SW 1271 (cell line): ENCODE measurements at places on chromosomes 1 and 21.

DNA sequence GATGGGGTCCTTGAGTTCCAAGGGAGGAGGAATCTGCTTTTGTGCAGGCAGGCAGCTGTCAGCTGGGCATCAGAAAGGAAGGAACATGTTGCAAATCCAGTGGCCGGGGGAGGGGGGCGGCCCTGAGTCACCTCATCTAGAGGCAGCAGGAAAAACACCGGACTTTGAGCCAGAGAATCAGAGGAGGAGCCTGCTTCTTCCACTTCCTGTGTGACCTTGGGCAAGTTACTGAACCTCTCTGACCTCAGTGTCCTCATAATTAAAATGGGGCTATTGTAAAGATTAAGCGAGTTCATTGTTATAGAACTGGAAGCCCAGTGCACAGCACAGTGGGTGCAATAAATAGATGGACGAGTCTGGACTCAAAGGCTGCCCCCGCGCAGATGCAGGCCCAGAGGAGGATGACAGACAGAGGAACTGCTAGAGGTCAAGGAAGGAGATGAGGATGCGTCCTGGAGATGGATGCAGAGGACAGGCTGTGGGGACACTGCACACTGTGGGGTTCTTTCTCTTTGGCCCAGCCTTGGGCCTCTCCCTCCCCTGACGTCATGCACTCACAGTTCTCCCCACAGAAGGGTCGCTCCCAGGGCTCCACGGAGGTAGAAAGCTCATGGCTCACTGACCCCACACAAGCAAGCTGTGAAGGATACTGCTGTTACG is 714.3 kb downstream of the MATN1 start:
- DNase-seq, result no peak

GRCh38 chr1:184986250-184986649 is 11.9 kb upstream of the NIBAN1 start:
- no peak for DNase-seq

DNA sequence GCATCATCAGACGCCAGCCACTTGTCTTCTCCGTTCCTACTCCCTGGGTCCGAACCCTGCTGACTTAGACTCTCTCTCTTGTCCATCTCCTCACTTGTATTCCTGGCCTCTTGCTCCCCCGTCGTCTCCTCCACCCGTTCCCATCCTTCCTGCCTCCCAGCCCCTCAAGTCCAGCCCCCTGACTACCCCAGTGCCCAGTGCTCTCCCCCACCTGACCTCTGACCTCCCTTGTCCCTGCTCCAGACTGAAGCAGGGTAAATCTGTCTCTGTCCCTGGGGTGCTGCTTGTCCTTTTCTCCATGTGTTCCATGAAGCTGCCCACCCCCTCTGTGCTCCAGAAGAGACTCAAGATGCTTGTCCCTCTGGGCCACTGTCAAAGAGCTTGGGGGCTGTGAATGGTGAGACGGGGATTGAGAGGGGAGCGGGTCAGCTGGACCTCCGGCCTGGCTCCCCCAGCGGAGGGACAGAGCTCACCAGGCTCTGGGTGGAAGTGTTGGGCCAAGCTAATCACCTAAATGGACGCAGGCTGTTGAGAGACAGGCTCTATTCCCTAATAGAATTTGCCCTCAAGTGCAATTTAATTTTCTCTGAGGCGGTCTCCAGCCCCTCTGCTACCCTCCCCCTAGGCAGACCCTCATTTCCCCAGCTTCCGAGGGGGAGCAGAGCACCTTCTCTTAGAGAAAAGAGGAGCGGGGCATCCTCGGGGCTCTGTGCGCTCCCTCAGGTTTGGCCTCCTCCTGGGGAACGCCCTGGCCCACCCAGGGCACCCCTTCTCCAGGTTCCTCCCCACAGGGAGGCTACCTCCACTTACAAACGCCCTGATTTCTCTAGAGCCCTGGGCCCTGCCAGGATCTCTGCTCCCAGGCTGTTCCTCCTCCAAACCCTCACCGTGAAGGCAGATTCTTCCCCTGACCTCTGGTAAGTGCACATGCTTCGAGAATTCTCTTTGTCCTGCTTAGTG is 11.0 kb upstream of the LHX4 start:
- no peak for DNase-seq

- DNase-seq, result no peak
Measured at GRCh38 chr1:41807390-41807789, 111.3 kb downstream of the HIVEP3 start.

GRCh38 chr1:15347182-15347581 is 62.5 kb upstream of the EFHD2 start:
- DNase-seq, result no peak

DNA sequence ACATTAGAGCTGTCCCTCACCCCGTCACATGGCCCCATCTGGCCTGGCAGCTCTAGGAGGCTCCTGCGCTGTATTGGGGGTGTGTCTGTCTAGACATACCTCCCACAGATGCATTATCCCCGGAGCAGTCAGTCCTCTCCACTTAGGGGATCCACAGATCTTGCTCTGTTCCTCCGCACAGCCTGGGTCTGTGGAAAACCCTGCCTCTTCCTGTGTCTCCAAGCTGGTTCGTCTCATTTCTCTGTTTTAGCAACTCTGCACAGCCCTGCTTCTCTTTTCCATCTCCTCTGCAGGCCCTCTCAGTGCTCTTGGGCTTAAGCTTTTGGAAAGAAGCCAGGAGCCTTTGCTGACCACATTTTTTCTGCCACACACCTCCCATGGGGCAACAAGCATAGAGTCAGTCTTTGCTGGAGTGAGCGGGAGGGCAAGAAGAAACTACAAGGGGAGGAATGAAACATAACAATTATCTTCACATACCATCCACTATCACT is 241.5 kb downstream of the FOXD2 start:
- DNase-seq, result no peak

- no peak for DNase-seq
Measured at GRCh38 chr1:151157067-151157531, 650 bp downstream of the TNFAIP8L2 start.

DNA sequence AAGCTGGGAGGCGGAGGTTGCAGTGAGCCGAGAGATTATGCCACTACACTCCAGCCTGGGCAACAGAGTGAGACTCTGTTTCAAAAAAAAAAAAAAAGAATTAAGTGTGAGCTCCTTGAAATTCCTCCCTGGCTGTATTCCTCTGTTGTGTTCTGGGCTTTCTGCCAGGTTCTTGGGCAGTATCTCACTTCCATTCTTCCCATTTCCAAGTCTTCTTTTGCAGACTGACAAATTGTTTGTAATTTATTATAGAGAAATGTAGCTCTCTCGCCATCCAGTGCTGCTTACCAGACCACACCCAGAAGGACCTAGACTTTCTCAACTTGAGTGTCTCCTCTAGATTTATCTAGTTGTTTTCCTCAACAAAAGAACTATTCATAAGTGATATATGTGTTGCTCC is 105.0 kb upstream of the ADGRL2 start:
- DNase-seq, result no peak

DNA sequence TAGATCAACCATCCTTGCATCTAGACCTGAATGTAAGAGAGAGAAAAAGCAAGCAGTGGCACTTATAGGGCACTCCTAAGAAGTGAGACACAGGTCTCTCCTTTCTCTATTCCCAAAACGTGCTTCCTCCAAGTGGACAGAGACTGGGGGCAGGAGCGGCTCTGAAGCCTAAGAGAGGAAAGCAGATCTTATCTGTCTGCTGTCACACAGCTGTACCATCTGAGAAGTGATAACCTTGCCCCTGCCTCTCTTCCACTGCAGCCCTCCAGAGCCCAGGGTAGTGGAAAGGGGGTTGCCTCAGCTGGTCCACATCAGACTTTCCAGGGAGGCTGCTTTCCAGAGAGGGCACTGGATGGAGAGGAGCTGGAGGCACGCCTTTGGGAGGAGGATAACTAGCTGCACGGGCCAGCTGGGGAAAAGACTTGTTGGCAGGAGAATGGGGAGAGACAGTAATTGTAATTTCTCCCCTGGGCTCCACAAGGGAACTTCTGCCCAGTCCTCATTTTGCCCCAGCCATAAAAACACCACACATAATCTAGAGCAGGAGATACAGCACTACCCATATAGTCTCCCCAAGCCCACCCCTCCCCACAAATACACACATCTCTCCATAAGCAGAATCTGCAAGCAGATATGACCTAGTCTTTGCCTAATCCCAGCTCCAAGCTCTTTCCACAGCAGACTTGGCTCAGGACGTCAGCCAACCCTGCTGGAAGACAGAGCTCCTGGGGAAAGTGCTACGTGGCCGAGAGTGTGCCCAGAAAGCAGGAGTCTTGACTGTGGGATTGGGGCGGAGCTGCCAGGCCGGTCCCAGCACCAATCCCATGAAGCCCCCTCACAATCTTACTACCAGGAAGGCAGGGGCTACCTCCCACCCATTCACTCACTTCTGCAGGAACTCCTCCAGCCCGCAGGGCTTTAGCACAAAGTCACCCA is 31.2 kb downstream of the PIK3C2B start:
- DNase-seq, result no peak

GRCh38 chr1:84442256-84442655 is 36.8 kb upstream of the RPF1 start:
- peak; percentile 46 for DNase-seq

GRCh38 chr1:204213668-204214662 is at the start of gene GOLT1A:
TSS of gene GOLT1A (minus strand) at chr1:204213988. CDS start at chr1:204213906, 82 bp downstream.
- no peak for DNase-seq

DNA sequence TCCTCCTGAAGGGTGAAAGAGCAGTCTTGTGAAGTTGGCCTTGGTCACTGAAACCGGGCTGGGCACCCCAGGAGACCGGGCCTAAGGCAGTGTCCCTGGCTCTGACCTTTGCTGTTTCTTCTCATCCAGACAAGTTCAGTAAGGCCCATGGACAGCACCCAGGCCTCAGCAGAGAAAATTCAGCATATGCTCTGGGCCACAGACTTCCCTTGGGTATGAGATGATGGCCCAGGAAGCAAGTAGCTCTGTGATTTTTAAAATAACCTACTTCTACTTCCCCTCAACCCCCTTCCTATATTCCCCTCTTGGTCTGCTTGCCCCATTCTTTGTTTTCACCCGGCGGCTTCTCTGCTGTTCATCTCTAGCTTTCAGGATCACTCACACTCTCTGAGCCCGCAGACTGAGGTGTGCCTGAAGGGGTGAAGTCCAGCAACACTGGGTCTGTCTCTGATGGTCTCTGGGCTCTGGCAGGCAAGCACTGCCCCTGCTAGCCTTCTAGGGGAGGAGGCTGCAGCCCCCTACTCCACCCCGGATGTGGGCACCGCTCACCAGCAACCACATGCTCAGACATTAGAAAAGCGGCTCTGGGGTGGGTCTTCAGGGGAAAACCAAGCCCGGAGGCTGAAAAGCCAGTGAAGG is 2.9 kb upstream of the GPR25 start:
- DNase-seq, result no peak
